T-helper 1 cell (primary cell): ENCODE measurements at places on chromosomes 3 and 15.

DNA sequence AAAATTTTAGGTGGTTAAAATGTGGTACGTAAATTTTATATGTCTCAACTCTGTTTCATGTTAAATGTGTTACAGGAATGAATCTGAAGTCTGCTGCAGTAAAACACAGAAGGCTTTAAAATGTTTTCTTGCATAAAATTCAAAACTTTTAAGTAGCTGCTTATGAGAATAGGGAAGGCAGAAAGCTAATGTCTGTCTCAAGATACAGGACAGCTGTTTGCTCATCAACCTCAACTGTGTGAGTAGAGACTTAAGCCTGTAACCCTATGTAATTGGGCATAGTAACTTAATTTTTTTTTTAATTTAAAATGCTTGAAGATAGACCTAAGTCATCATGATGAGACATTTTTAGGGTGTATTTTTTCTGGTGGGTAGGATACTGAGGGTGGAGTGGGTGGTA, 38.9 kb downstream of the ZFAND6 start:
- DNase-seq, result no peak

GRCh38 chr3:188400494-188401243, 246.7 kb downstream of the LPP start:
- no peak for DNase-seq

GRCh38 chr3:46660003-46660402, 33.5 kb downstream of the ALS2CL start:
- no peak for DNase-seq

GRCh38 chr15:45117308-45118130, 3.4 kb downstream of the DUOXA2 start:
- no peak for DNase-seq

GRCh38 chr15:92457471-92458041, 63.9 kb downstream of the ST8SIA2 start:
- no peak for DNase-seq

DNA sequence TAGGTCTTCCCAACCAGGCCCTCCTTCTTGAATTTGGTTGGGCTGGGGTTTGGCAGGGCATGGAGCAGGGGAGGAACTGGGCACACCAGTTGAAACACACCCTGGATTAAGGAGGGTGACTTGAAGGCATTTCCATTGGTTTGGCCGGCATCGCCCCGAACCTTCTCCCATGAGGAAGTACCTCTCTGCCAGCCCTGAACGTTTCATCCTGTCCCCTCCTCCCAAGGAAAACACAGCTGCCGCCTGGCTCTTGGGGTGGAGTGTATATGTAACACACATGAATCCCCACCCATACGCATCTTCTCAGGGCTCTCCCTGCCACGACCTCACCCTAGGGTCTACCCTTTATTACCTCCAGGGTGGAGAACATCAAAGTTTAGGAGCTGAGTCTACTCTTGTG, 14.6 kb downstream of the UBAP1L start:
- no peak for DNase-seq

- no peak for DNase-seq
Observed at GRCh38 chr15:33500432-33501195, 189.8 kb downstream of the RYR3 start.

DNA sequence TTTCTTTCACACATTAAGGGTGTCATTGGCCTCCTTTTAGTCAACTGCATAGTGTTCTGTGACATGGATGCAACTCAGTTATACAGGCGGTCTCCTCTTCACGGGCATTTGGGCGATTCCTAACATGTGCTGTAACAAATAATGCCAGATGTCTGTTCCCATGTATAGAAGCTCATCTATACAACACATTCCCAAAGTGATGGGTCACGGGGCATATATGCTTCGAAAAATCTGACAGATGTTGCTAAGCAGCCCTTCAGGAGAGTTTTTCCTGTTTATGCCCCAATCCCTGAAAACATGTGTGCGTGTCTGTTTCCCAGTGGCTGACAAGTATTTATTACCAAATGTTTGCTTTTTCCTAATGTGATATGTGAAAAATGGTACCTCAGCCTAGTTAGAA, 25.8 kb downstream of the LRRK1 start:
- no peak for DNase-seq

- no peak for DNase-seq
Observed at GRCh38 chr15:89975482-89976245, 25.5 kb upstream of the ZNF710 start.

DNA sequence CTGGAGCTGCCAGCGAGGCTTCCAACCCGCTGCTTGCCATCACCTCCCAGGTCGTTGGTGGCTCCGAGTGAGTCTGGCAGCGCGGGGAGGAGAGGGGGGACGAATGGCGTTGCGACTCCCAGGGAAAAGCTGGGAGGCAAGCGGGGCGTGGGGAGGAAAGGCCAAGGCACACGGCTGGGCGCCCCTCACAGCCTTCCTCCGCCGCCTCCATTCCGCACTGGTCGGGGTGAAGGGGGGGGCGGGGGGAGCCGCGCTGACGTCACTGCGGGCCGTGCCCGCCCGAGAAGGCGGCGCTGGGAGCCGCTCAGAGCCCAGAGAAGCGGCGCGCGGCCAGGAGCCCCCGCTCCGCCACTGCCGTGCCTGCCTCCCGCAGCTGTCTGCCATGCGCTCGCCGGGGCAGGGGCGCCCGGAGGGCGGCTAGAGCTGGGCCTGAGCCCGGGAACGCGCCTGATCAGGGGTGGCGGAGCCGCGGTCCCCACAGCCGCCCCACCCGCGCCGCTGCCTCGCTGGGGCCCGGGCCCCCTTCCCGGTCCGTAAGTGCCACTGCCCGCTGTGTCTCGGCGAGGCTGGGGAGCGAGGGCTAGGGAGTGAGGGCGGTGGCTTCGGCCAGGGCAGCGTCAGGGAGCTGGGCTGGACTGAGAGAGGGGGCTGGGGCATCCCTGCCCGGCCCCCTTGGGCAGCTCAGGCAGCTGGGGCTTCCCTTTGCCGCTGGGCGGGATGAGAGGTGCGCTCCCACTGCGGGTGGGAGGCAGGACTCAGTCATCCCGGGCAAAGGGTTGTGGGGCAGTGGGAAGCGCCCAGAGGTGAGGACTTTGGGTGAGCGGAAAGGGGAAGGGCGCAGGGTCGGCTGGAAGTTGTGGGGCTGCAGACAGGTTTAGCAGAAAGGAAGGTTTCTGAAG, 27.8 kb upstream of the POLG start:
- DNase-seq, result no peak

GRCh38 chr3:152457500-152458375, 189.0 kb downstream of the MBNL1 start:
- no peak for DNase-seq

DNA sequence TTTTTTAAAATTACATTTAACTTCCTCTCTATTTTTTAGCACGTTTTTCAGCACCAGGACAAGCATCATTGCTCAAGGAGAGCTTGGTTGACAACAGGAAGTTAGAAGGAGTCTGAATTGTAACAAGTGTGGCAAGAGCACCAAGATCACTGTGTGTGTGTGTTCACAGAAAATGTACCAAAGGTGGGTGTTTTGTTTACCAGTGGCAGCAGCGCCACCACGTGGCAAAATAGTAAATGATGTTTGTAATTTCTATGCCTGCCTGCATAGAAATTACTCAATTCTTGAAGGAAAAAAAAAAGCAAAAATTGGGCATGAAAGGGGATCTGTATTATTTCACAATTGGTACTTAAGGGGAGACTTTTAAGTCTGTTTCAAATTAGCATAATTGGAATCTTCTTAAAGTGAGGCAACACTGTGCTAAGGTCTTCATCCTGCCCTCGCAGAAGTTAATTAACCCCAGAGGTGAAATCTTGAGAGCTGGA, 7.4 kb upstream of the U2SURP start:
- peak; percentile 67 for DNase-seq

GRCh38 chr15:98907927-98908471, 99.6 kb downstream of the PGPEP1L start:
- DNase-seq, result no peak

GRCh38 chr15:58477170-58477569, 45.4 kb downstream of the LIPC start:
- DNase-seq, result no peak

DNA sequence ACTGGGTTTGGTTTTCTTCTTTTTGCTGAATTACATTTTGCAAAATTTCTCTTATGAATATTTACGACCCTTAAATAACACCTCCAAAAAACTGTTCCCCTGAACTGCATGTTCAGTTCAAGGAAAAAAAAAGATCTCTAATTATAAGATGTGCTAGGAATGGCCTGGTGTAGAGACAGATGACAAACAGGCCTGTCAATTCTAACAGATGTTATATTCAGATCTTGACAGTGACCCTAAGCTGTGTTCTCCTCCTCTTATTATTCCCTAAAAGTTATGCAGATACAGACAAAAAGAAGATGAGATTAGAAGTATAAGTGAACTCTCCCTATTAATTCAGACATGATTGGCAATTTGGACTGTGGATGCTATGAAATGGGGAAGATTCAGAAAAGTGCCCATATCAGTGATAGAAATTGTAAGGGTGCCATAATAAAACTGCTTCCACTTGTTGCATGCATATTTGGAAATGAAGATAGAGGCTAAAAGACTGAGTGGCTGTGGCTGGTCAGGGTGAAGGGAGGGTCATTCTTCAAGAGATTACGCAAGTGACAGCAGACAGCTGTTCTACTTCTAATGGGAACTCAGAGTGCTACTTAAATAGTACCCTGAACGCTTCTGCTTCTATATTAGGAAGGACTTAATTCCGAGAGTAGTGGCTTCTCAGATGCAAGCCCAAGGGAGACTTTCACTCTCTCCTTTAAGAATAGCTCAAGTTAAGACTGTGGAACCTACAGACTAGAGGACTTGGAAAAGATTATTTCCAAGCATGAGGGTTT, 75.5 kb downstream of the ADAMTS9 start:
- DNase-seq, result no peak

DNA sequence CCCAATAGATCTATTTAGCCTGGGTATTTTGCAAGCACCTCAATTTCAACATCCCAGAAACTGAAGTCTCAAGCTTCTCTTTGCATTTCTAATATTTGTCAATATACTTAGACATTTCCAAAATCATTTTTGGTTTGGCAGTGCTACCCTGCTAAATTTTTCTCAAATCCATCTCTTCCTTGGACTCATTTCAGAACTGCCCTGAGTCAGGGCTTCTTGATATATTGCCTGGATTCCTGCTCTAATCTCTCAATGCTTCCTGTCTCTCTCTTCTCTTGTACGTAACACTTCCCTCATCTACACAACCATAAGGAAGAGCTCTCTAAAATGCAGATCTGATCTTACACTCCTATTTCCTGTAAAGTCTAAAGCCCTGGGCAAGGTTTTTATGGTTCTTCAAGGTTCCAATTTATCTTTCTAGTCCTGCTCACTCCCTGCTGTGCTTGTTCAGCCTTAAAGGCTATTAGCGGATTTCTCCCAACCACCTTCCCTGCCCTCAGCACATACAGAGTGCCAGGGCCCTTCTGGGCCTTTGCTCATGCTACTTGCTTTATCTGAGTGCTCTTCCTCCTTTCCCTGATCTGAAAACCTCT, 53.0 kb upstream of the MME start:
- DNase-seq, result no peak

GRCh38 chr3:38545983-38546382, 49.8 kb downstream of the EXOG start:
- no peak for DNase-seq

DNA sequence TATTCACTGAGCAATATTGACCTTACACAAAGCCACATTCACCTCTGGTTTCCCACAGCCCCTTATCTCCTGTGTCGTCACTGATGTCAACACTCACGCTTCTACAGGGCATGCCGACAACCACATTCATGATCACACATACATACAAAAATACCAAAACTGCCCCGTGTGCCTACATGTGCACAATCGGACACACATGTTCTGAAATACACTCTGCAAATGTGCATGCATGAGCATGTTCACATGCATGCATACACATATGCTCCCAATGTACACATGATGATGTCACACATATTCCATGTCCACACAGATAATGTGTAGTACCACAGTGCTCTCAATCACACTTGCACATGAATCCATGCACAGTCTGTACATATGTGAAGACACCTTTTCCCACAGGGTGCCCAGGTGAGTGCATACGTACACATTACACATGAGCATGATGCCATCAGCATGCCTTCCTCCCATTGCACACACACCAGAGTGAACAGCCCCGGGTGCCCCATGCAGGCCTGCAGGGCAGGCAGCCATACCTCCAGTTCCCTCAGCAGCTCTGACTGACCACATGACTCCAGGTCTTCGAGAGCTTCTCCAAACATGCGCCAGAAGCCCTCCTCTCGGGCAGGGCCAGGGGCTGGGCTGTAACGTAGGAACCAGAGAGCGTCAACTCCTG, 37.0 kb downstream of the GRIP2 start:
- no peak for DNase-seq

DNA sequence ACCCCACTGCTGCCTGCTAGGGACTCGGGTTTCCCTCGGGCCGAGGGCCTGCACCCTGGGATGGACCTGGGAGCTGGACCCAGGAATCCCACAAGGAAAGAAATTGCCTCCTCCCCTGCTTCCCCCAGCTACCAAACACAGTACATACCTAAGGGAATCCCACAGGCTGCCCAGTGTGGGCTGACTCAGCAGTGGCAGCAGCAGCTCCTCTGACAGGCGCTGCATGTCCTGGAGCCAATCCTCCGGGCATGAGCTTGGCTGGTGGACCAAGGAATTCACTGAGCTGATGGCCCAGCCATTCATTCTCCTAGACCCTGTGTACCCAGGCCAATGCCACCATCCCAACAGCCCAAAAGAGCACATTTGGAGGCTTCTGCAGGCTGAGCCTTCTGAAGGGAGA, 9.5 kb upstream of the LTK start:
- no peak for DNase-seq

- DNase-seq, result no peak
Observed at GRCh38 chr3:171365489-171365888, 94.7 kb downstream of the TNIK start.

DNA sequence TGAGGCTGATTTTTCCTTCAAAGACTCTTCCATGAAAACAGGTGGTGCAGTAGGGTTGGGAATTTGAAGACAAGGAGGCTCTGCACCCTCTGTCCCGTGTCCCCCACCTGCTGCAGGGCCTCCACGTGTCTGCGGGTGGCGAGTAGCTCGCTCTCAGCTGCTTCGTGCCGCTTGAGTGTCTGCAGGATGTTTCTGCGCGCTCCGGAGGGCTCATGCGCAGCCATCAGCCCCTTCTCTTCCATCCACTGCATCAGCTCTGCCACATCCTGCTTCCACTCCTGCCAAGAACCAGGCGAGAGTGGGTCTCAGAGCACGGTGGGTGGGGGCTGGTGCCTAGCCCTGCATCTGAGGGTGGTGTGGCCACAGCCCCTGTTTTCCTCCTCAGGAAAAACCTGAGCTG, 17.8 kb downstream of the SPTBN5 start:
- no peak for DNase-seq

- no peak for DNase-seq
Observed at GRCh38 chr15:42608752-42609488, 33.5 kb downstream of the STARD9 start.

- DNase-seq, result no peak
Observed at GRCh38 chr3:196189566-196190347, 21.4 kb downstream of the ZDHHC19 start.

- DNase-seq, result no peak
Observed at GRCh38 chr3:129330409-129330808, 51.7 kb downstream of the HMCES start.

GRCh38 chr15:60580073-60580472, 101.1 kb upstream of the ICE2 start:
- DNase-seq, result no peak
